ENCODE measurements at places on chromosomes 12 and 14. TPM values are rescaled to one million over a fixed set of nuclear protein-coding genes. Genes with fewer than 3 reads are reported as not detected.

KCNJ8 gene
- total RNA-seq = not detected

CDH24 gene
- 1.7 TPM for total RNA-seq

SIX6 gene
- not detected for total RNA-seq

KCNC2 gene
- not detected for total RNA-seq

OAS3 gene
- total RNA-seq = 47.5 TPM

TMEM63C gene
- 2.3 TPM for total RNA-seq

AMN gene
- 0.35 TPM for total RNA-seq

BCAT1 gene
- total RNA-seq = 51.9 TPM

SPIC gene
- total RNA-seq = not detected

GLIPR1L1 gene
- not detected for total RNA-seq

- DNase-seq = no peak
Observed at GRCh38 chr12:70920891-70921290, 353 bp upstream of the PTPRR start.

- DNase-seq = no peak
Observed at GRCh38 chr12:15982471-15982870, 71.3 kb downstream of the DERA start.

- DNase-seq = peak; percentile 58
Observed at GRCh38 chr12:104138797-104139152, 765 bp upstream of the NFYB start.

GRCh38 chr12:51870504-51870903, 17.4 kb upstream of the ANKRD33 start:
- no peak for DNase-seq

DNA sequence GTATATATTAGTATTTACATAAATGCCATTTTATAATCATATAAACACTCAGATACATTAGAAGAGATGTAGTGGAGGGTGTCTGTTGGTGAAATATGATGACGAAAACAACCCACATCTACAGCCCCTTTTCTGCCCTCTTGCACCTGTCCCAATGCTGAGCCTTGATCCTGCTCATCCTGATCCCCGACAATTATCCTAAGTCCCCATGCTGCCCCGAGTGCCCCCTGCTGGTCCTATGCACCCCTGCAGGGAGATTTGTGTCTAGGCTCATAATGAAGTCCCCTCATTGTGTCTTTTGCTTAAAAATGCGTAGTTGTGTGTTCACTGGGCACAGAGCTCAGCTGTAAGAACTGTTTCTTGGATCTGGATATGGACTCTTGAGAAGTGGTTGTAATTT, 554.5 kb downstream of the TMEM121 start:
- no peak for DNase-seq

DNA sequence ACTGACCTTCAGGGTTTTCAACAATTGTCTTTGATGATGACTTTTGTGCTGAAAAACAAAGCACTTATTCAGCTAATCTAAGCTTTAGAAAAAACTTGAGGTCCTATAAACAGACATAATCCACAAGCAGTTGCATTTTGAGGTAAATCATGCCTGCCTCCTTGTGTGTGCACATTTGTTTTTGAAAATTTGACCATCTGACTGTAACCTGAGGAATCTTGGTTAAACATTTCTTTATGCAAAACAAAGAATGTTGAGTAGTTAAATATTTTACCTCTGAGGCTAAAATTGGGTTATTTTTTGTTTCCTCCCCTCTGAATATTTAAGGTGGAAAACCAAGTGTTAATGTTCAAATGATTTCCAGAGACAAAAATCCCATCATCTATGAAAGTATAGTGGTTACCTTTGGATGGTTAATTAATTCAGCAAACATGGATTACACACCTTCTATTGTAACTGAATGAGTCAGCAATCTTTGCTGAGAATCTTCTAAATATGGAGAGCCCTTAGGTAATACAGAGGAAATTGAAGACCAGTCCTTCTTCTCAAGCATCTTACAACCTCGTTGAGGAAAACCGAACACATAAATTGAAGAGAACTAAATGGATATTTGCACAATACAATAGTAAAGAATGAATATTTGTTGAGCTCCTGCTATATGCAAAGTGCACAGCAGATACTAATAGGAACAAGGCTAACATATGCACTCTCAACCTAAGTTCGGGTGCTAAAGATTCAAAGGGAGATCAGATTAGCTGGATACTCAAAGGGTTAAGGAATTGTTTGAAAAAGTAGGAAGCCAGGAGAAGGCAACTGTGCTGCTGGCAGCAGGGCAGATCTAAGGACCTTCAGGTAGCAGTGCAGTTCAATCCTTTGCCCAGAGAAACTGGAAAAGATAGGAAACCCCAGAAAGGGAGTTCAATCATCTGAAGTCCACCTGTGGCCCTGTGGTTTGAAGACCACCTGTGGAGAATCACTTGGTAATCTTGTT, 115.2 kb downstream of the BMP4 start:
- no peak for DNase-seq

DNA sequence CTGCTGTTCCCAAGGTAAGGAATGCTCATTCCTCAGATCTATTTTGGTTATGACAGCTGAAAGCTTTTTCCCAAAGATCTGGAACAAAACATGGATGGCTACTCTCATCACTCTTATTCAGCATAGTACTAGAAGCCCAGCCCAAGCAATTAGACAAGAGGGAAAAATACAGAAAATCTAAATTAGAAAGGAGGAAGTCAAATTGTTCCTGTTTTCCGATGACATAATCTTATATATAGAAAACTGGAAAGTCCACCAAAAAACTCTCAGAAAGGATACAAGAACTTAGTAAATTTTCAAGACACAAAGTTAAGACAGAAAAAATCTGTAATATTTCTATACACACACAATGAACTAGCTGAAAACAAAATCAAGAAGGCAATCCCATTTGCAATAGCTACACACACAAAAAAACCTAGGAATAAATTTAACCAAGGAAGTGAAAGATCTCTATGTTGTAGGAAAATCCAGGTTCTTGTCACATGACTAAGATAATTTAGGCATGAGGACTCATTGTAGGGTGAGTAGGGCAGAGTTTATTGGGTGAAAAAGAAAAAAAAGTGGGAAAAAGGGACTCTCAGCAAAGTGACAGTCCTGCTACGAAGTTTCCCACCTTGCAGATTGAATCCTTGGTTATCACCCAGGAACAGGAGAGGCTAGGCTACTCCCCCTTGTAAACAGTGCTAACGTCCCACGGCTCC, 28.6 kb upstream of the KLRB1 start:
- no peak for DNase-seq

DNA sequence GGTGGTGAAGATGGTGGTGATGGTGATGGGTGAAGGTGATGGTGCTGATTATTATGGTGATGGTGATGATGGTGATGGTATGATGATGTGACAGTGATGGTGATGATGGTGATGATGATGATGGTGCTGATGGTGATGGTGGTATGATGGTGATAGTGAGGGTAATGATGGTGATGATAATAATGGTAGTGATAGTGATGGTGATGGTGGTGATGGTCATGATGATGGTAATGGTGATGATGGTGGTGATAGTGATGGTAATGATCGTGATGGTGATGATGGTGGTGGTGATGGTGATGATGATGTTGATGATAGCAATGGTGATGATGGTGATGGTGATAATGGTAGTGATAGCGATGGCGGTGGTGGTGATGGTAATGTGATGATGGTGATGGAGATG, 197.9 kb upstream of the ALG10B start:
- no peak for DNase-seq

DNA sequence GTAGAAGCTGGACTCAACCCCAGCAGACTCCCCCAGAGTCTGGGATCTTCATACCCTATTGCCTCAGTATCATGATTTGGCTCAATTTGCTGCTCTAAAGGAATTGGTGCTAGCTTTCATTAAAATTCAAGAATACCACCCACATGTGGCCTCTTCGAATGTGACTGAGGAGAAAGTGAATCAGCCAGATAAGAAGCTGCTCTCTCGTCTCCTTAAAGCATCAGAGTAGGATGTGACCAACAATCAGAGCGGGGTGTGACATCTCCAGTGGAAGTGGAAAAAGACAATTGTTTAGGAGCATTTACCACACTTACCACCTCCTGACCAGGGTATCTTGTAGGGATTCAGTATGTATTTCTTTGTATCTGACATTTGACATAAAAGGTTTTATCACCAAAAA, 278.2 kb upstream of the DIO2 start:
- DNase-seq = no peak

- DNase-seq = no peak
Observed at GRCh38 chr12:107331912-107332311, 238.6 kb upstream of the CRY1 start.

DNA sequence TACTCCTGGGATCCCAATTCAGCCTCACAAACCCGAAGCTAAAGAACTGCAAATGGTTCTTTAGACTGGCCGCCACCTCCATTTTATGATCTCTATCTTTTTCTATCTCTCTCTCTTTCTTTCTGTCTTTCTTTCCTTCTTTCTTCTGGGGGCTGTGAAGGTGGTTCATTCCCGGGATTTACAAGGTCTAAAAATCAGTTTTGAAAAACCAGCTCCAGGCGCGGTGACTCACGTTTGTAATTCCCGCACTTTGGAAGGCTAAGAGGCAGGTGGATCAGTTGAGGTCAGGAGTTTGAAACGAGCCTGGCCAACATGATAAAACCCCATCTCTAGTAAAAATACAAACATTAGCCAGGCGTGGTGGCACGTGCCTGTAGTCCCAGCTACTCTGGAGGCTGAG, 67.2 kb upstream of the VASH1 start:
- no peak for DNase-seq

GRCh38 chr12:4865246-4865645, 44.5 kb upstream of the KCNA1 start:
- DNase-seq = no peak

GRCh38 chr12:57549909-57550640, at the start of gene KIF5A:
Gene KIF5A, plus strand, starts transcription at chr12:57550044. Its CDS starts 228 bp downstream, at chr12:57550272.
- peak; percentile 92 for DNase-seq

DNA sequence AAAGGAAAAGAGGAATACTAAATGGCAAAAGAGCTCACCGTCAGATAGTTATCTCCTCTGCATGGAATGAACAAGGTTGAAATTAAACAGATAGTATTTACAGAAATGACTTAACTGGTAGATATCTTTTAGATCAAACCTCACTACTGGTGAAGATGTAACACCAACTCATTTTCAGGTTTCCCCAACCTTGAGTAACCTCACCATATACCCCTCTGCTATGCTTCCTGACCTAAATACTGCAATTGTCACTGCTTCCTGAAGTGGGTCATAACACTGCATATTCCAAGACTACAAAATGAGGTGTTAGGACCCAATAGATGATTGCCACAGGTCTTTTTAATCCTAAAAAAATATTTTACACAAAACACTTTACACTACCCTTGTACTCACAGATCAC, 76.3 kb upstream of the PLEKHA5 start:
- DNase-seq = no peak

- no peak for DNase-seq
Observed at GRCh38 chr12:95673576-95673975, 117.0 kb downstream of the NTN4 start.

DNA sequence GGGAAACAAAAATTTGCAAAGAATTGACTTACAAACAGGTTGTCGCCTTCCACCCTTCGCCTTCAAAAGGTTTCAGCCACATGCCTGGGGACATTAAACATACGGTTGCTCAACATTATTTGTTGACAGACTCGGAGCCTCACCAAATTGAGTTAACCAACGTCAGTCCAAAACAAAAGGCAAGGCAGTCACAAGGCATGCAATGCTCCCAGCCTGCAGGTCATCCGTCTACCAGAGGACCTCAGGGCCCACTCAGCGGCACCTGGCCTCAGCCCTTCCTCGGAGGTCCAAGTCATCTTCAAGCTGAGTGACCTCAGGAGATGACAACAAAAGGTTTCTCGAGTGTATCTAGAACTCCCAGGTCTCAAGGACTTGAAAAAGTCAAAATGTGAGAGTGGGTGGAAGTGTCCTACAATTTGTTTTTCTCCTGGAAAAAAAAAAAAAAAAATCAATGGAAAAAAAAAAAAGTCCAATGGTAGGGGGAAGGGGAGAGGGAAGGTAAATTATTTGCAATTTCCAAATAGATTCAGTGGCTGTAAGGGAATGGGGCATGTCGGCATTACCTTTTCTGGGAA, 64.3 kb downstream of the KDM2B start:
- no peak for DNase-seq

- DNase-seq = no peak
Observed at GRCh38 chr12:15693228-15693911, 95.8 kb downstream of the EPS8 start.

- no peak for DNase-seq
Observed at GRCh38 chr14:68379510-68380328, 413.1 kb downstream of the ZFP36L1 start.

GRCh38 chr14:101601606-101602465, 40.5 kb downstream of the DIO3 start:
- DNase-seq = no peak

- no peak for DNase-seq
Observed at GRCh38 chr12:106773286-106774004, 1.0 kb upstream of the RIC8B start.

GRCh38 chr14:106455026-106455425, 928.6 kb downstream of the TMEM121 start:
- no peak for DNase-seq

DNA sequence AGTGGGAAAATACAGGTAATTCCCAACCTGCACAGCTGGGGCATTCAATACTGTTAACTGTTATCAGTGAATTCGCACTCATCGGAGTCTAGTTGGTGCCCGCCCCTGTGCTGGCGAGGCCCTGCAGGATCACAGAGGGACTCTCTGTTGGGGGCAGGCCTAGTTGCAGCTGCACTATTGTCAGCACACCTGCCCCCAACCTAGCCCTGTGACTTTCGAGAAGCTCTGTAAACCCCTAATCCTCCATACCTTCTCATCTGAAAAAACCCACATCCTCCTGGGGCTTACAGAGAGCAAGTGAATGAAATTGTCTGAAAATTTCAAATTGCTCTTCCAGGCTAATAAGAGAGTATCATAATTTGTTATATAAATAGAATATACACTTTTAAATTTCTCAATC, 132.2 kb upstream of the NUDT4 start:
- peak; percentile 83 for DNase-seq

DNA sequence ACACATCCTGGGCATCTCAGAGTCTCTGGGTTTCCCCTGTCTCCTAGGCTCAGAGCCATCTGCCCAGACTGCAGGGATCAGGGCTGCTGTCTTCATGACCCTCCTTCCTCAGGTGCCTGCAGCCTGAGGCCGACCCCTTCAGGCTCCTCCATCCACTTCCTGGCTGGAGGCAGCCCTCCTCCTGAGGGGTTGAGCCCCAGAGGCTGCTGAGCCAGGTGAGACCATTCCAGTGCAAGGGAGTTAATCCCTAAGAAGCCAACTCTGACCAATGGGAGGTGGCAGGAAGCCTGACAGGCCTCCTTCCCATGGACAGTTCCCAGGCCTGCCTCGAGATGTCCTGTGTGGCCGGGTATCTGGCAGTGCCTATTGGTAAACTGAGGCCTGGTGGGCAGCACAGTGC, 8.4 kb upstream of the PPP4R4 start:
- DNase-seq = no peak

DNA sequence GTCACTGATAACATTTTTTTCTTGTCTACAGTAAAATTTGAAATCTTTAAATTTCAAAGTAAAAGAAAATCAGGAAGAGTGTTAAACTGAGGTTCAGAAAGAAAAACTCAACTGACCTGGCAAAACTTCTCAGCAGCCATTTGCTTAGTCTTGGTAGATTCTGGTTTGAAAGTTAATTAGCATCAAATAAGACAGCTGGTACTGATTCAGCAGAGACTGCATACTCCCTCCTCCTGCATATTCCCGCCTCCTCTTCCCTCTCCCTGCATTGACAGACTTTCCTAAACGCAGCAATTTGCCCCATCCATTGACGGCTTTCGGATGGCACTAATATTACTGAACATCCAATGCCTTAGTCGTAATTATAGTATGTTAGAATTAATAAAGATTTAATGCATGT, 520.8 kb downstream of the FLRT2 start:
- no peak for DNase-seq

GRCh38 chr14:27546111-27546510, 948.3 kb upstream of the NOVA1 start:
- DNase-seq = no peak

Measured in activated CD4-positive, alpha-beta T cell treated with anti-CD3 and anti-CD28 coated beads, Interleukin-2, amount 10 ng/mL, durations not matched to agents 24 days and 14 days (primary cell).